ENCODE measurements at places on chromosomes 13 and 19.

DNA sequence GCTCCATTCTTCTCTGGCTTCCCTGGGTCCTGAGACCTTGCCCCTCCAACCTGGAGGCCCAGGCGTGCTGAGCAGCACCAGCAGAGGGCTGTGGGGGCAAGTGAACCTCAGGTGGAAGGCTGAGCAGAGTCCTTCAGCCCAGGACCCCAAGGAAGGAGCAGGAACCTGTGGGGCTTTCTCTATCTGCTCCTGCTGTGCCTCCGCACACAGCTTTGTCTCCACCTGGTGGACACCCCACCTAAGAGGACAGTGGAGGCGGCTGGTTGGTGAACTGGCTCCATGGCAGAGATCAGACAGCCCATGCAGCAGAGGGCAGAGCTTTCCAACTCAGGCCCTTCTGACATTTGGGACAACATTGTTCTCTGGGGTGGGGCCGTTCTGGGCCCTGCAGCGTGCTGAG is 19.7 kb downstream of the ZFR2 start:
- no peak for DNase-seq

DNA sequence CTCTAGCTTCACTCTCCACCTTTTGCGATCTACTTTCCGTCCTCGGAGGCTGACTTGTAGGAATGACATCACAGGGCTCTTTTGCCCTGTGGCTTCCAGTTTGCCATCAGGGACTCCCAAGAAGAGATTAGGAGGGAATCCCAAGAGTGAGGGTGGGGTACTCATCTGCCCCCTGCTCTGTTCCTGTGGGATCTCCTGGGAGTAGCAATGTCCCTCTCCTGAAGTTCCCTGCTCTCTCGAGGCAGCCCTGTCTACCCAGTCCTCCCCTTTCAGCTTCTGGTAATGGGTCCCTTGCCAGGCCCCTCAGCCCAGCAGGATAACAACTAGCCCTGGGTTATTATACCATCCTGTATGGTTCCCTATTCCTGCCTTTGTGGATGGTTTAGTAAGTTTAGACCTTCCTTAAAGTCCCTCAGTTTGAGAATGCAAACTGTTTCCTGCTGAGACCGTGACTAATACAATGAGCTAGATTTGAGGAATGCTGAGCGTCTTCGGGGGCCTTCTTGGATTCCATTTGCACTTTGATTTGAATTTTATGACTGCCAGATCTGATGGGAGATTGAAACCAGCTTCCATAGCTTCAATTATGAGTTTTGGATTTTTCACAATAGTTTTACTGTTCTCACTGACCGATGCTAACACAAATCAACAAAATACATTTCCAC is 73.7 kb upstream of the IPO5 start:
- DNase-seq, result no peak

DNA sequence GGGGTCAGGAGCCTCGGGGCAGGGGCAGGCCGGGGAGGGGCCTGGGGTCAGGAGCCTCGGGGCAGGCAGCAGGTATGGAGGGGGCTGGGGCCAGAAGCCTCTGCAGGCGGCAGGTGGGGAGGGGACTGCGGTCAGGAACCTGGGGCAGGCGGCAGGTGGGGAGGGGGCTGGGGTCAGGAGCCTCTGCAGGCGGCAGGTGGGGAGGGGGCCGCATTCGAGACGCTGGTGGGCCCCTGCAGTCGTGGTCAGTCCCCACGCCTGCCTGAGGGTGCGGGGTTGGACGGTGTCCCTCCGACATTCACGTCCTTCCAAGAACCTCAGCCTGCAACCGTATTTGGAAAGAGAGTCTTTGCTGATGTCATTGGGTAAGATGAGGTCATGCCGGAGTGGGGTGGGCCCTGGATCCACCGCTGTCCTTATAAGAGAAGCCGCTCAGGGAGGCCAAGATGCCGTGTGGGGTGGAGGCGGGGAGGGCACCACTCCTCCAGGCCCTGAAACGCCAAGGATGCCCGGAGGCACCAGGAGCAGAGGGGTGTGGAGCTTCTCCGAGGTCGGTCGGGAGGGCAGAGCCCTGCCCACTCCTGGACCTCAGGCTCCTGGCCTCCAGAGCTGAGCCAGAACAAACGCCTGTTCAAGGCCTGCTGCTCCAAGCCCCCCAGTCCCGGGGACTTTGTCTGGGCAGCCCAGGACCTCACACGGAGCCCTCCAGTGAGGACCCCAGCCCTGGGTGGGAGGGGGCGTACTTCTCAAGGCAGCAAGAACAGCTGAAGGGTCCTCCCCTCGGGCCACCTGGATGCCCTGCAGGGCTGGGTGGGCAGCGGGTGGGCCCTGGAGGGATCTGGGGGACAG is 30.1 kb downstream of the PIP5K1C start:
- DNase-seq, result no peak

DNA sequence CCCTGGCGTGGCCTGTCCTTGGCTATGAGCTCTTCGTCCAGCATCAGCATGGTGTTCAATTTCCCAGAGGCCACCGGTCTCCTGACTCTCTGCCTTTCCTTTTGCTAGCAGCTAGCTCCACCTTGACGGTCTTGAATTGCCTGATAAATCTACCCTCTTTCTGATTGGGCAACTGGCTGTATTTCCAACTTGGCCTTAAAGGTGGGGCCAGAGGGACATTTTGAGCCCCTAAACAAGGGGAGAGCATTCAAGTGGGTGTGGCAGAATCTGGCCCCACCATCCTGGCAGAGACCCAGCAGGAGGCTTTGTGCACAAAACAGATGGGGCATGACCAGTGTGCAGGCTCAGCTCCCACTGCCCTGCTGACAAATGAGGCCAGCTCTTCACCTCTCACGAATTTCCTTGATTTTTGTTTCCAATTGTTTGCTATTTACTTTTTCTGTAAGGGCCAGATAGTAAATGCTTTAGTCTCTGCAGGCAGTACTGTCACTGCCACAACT is 148.9 kb upstream of the VSTM2B start:
- DNase-seq, result no peak

GRCh38 chr13:48123812-48124211 is 28.9 kb upstream of the MED4 start:
- DNase-seq, result no peak

GRCh38 chr13:32267836-32268439 is 47.2 kb downstream of the ZAR1L start:
- no peak for DNase-seq

Measured in T-helper 2 cell treated with Interferon-gamma antibody and Interleukin-4, amounts not matched to agents 5 μg/mL and 100 μg/mL, for 36 hours (primary cell).